Left ventricle myocardium superior (tissue), 1 donor: ENCODE measurements at places on chromosomes 13 and 19.

DNA sequence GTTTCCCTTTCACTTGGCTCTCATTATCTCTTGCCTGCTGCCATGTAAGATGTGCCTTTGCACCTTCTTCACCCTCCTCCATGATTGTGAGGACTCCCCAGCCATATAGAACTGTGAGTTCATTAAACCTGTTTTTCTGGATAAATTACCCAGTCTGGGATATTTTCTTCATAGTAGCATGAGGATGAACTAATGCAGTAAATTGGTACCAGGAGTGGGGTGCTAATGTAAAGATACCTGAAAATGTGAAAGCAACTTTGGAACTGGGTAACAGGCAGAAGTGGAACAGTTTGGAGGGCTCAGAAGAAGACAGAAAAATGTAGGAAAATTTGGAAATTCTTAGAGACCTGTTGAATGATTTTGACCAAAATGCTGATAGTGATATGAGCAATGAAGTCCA lies 487.4 kb downstream of the LMO7 start:
- no peak for DNase-seq

- peak; percentile 56 for DNase-seq
These were observed 10.5 kb upstream of the SMG9 start for GRCh38 chr19:43765109-43765876.

- DNase-seq = peak; percentile 51
These were observed 7.4 kb downstream of the BRD4 start for GRCh38 chr19:15324791-15325519.

- DNase-seq = no peak
These were observed 16.6 kb upstream of the LRP3 start for GRCh38 chr19:33177417-33177979.

- peak; percentile 86 for DNase-seq
These were observed 5.3 kb downstream of the DHPS start for GRCh38 chr19:12676384-12676792.

- DNase-seq = peak; percentile 55
These were observed 588 bp downstream of the DNASE2 start for GRCh38 chr19:12880551-12881171.
